ENCODE measurements at places on chromosomes 2 and 18. TPM values are rescaled to one million over a fixed set of nuclear protein-coding genes. Genes with fewer than 3 reads are reported as not detected.

Gene SLC23A3
- 6.2 TPM for polyA plus RNA-seq

DNA sequence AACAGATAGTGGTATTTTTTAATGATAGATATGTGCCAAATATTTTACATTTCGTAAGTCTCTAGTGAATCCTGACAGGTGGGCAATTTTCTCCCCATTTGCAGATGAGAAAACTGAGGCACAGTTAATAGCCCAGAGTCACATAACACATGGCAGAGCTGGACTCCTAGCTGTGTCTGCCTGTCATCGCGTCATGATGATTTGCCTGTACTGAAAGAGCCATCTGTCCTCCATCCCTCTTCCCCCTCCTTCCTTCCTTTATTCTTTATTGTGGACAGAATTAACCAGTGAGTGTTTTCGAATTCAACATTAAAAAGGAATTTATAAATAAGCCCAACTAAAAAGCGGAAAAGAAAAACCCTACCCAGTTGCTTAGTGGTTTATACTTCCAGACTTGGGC lies 3.2 kb downstream of the DNAJB2 start:
- peaks cover 17% of the 10 kb centered on the region for H3K4me1 ChIP-seq
- peaks cover 46% of the 10 kb centered on the region for H3K36me3 ChIP-seq
- DNase-seq: no peak
- H3K27me3 ChIP-seq: no peaks in the 10 kb centered on the region
- H3K27ac ChIP-seq: no peak overlapping the region

GRCh38 chr2:38778687-38779082 lies 675 bp downstream of the GEMIN6 start:
- DNase-seq: no peak
- no peaks in the 10 kb centered on the region for H3K27me3 ChIP-seq
- no peaks in the 10 kb centered on the region for H3K4me1 ChIP-seq
- peak overlapping the region; percentile 56 for H3K27ac ChIP-seq
- H3K4me3 ChIP-seq: peak overlapping the region; percentile 79

GRCh38 chr2:132703396-132703795 lies 33.4 kb upstream of the LYPD1 start:
- H3K27ac ChIP-seq: no peak overlapping the region
- H3K27me3 ChIP-seq: no peaks in the 10 kb centered on the region
- H3K36me3 ChIP-seq: no peaks in the 10 kb centered on the region
- DNase-seq: no peak
- H3K4me3 ChIP-seq: no peak overlapping the region
- H3K4me1 ChIP-seq: no peaks in the 10 kb centered on the region

Gene UGT1A8
- not detected for polyA plus RNA-seq

DNA sequence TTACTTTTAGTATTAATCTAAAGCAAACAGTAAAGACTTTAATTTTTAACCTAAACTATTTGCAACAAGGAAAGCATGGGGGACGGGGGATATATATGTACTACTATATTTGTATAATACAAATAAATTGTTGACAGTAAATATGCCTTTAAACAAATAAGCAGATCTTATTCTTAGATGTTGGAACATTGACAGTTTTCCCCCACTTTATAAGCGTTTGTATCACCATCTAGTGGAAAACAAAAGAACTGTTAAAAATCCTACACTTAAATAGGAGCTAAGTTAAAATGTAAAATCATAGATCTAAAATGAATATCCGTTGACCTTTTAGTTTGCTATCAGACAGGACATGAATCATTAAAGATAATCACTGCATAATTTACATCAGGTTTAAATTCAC lies 50.0 kb downstream of the RBBP8 start:
- H3K27me3 ChIP-seq: no peaks in the 10 kb centered on the region
- H3K4me1 ChIP-seq: no peaks in the 10 kb centered on the region
- H3K36me3 ChIP-seq: peaks cover 6% of the 10 kb centered on the region
- H3K4me3 ChIP-seq: no peak overlapping the region

GRCh38 chr2:239171643-239172042 lies 229.2 kb downstream of the HDAC4 start:
- H3K27ac ChIP-seq: no peak overlapping the region
- H3K27me3 ChIP-seq: no peaks in the 10 kb centered on the region
- DNase-seq: no peak
- peaks cover 26% of the 10 kb centered on the region for H3K36me3 ChIP-seq
- H3K4me1 ChIP-seq: no peaks in the 10 kb centered on the region
- no peak overlapping the region for H3K4me3 ChIP-seq

Gene CNGA3
- 2.3 TPM for polyA plus RNA-seq

DNA sequence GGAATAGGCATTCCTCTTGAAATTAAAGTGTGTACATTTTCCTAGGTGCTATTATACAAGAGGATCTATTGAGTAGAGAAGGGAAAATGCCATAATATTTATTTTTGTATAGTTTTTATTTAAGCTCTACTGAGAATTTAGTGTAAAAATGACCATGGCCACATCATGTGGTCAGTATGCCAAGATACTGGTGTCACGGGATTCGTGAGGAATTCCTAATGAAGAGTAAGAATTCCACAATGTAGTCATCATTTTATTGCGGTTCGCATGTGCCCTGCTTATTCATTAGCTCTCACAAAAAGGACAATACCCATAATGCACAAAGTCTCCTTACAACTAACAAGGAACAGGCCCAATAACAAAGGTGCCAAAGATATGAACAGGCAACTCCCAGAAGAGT lies 39.3 kb upstream of the PARD3B start:
- no peak overlapping the region for H3K27ac ChIP-seq
- no peak for DNase-seq
- no peaks in the 10 kb centered on the region for H3K36me3 ChIP-seq

GRCh38 chr2:42844901-42845821 lies 52.8 kb upstream of the HAAO start:
- no peaks in the 10 kb centered on the region for H3K27me3 ChIP-seq
- peak; percentile 53 for DNase-seq

Gene TNP1
- polyA plus RNA-seq: not detected

GRCh38 chr2:112301171-112301584 lies 25.8 kb downstream of the ZC3H6 start:
- no peaks in the 10 kb centered on the region for H3K27me3 ChIP-seq
- peaks cover 5% of the 10 kb centered on the region for H3K36me3 ChIP-seq
- DNase-seq: peak; percentile 36
- no peaks in the 10 kb centered on the region for H3K4me1 ChIP-seq
- H3K27ac ChIP-seq: no peak overlapping the region

- no peak overlapping the region for H3K27ac ChIP-seq
- no peak overlapping the region for H3K4me3 ChIP-seq
- no peaks in the 10 kb centered on the region for H3K36me3 ChIP-seq
- H3K27me3 ChIP-seq: no peaks in the 10 kb centered on the region
Measured at GRCh38 chr2:128635361-128635900, 316.8 kb upstream of the HS6ST1 start.
